ENCODE measurements at places on chromosomes 1 and 21.

DNA sequence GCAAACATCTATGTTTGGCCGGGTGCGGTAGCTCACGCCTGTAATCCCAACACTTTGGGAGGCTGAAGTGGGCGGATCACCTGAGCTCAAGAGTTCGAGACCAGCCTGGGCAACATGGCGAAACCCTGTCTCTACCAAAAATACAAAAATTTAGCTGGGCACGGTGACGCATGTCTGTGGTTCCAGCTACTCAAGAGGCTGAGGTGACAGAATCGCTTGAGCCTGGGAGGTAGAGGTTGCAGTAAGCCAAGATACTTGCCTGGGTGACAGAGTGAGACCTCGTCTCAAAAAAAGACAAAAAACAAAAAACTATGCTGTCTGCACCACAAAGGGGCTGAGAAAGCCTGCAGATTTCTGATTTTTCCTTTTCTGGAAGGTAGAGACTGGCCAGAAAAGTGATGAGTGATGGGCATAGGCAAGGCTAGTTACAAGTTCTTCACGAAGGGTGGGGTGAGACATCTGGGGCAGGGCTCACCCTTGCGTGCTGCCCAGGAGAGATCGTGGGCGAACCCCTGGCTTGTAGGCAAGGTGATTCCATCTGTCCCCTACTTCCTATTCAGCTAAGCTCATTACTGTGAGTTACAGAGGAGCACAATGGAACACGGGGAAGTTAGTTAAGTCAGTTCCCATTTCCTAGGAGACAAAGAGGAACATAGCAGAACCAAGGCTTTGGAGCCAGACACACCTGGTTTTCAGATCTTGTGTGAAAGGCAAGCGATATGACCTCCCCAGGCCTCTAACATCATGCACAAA lies 3.2 kb downstream of the SLC2A1 start:
- DNase-seq, result no peak

DNA sequence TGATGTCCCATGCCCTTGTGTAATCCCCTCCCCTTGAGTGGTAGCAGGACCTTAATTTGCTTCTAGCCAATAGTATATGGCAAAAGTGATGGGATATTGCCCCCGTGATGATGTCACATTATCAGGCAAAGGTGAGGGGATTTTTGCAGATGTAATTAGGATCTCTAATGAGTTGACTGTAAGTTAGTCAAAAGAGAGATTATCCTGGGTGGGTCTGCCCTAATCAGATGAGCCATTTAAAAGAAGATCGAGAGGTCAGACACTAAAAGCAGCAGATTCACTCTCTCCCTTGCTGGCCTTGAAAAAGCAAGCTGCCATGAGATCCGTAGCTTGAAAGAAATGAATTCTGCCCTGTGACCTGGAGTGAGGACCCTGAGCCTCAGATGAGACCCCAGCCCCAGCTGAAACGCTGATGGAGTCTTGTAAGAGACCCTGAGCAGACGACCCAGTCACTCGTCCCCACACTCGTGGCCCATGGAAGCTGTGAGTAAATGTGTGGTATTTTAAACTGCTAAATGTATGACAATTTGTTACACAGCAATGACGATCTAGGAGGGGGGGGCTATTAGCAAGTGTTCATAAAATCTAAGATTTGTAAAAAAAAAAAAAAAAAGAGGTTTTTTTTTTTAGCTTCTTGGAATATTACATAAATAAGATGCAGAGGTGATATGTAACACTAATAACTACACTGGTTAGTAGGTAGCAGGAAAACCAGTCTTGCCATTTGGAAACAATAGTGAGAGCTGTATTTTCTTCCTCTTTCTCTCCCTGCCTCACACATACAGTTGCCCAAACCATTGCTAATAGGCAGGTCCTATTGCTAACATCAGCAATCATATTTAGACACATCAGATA lies 50.3 kb upstream of the TARBP1 start:
- no peak for DNase-seq

DNA sequence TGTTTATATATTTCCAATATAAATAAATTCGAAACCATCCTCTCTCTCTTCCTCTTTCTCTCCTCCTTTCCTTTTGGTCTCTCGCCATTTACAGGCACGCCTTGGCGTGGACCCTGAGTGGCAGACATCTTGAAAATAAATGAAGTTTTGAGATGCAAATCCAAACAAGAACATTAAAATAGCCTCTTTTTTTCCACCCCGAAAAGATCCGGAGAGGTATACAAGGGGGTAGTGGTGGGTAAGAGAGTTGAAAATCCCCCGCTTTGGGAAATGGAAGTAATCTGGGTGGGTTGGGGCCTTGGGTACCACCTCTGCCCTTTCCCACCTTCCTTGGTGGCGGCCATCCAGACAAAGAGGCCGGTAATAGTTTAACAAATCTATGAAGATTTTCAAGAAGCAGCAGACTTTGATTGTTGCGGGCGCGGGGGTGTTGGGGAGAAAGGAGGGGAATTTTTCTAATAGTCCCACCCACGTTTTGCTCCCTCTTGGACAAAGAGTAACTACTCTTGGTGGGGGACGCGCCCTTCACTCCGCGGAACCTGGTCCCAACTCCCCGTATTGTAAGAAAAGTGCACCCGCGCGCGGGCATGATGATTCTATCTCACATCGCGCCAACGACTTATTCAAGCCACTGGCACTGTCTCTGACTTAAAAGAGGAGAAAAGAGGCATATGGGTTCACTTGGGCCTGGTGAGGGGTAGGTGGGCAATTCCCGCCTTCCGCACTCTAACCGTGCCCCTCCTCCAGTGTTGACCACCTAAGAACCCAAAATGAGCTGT lies 4.0 kb upstream of the FOXD3 start:
- DNase-seq, result no peak

GRCh38 chr1:91807921-91808620 lies 77.9 kb downstream of the TGFBR3 start:
- no peak for DNase-seq
